CD4-positive, alpha-beta T cell treated with Interleukin-17A for 4 hours (primary cell): ENCODE measurements at places on chromosomes 2 and 18.

DNA sequence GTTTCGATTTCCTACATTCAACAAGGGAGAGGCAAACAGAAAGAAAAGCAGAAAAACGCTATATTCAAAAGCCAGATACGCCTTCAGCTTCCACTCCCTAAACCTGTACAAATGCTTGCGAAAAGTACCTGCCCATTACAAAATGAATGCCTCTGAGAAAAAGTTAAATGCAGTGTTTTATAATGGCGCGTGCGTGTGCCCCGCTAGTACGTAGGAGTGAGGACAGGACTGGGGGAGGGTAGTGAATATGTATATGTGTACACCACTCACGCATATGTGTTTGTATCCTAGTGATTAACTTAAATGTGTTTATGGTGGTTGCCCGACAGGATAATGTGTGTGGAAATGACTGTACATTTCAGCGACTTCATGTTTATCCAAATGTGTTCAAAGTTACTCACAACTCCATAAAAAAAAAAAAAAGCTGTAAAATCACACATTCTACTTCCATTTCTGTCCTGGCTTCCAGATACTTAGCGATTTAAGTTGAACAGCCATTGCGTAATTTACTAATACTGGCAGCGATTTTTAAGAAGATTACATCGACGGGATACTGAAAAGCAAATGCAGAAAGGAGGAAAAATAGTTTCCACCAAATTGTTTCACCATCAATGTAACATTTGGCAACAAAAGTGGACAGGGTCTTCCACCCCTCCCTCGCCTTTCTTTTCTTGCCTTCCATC, 1.3 kb downstream of the NEUROD1 start:
- DNase-seq = no peak

- DNase-seq = no peak
Observed at GRCh38 chr2:80058562-80058961, 246.0 kb downstream of the LRRTM1 start.

- DNase-seq = no peak
Observed at GRCh38 chr2:233772583-233772982, 5.5 kb upstream of the MROH2A start.

DNA sequence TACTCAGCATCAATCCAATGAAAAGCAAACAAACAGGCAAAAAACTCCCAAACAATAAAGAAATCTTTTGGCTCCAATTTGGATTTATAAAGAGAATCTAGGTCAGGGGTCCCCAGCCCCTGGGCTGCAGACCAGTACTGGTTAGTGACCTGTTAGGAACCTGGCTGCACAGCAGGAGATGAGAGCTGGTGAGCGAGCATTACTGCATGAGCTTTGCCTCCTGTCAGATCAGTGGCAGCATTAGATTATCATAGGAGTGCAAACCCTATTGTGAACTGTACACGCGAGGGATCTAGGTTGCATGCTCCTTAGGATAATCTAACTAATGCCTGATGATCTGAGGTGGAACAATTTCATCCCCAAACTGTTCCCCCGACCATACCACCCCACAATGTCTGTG, 102.2 kb downstream of the KIAA1328 start:
- no peak for DNase-seq

DNA sequence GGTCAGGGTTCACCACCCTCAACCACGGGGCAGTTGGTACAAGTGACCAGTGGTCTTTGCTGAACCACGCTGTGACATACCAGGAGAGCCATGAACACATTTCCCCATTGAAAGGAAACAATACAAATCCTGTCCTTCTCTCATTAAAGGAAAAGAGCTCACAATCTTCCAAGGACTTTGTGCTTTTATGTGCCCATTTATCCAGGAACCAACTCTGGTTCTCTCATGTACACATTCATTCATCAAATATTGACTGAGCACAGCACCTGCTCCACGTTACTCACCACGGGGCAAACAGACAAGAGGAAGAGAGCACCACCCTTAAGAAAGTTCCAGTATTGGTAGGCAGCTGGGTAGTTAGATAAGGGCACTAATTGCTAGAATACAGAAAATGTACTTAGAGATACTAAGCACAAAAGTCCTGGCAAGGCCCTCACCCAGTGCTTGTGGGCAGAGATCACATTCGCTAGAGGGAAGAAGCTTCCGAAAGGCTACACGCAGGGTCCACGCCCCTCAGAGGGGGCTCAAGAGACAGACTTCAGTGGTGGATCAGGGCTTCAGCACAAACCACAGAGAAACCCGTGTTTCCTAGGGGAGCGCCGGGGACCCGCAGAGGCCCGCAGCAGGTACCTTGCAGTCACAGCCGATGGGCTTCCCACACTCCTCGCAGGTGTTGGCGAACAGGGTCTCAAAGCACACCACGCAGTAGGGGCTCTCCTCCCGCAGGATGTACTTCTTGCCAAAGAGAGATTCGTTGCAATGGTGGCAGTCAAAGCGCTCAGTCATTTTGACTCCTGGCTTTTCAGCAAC, 12.9 kb downstream of the FHL2 start:
- DNase-seq = no peak

DNA sequence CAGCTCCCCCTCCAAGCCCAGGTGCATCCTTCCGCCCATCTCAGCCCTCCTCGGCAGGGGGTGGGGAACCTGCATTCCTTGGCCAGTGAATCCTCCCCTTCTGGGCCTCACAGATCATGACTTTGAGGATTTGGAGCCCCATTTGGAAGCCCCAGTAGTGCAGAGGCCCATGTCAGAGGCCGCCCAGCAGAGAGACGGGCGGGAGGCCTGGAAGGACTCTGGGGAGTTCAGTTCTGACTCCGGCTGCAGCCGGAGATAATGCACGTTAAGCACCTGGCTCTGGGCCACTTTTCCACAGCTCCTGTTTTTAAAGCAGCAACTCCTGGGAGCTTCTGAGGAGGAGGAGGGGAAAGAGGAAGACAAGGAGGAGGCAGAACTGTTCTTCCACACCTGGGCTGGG, 14.9 kb downstream of the ATOH8 start:
- no peak for DNase-seq

DNA sequence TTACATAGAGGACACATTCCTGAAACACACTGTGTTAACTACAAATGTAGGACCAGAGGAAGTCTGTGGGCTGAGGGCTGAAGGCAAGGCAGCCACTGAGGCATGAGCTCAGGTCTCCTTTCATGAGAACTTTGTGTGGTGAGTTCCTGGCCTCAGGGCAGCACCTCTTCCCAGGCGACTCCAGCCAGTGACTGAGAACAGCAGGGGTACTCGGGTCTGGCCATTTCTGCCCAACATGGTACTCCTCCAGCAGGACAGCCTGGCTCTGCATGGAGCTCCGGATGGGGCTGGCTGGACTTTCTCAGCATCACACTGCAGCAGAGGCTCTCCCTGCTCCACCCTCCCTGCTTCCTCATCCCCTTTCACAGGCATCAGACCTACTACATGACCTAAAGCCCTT, 125.5 kb upstream of the SPATS2L start:
- DNase-seq = no peak

DNA sequence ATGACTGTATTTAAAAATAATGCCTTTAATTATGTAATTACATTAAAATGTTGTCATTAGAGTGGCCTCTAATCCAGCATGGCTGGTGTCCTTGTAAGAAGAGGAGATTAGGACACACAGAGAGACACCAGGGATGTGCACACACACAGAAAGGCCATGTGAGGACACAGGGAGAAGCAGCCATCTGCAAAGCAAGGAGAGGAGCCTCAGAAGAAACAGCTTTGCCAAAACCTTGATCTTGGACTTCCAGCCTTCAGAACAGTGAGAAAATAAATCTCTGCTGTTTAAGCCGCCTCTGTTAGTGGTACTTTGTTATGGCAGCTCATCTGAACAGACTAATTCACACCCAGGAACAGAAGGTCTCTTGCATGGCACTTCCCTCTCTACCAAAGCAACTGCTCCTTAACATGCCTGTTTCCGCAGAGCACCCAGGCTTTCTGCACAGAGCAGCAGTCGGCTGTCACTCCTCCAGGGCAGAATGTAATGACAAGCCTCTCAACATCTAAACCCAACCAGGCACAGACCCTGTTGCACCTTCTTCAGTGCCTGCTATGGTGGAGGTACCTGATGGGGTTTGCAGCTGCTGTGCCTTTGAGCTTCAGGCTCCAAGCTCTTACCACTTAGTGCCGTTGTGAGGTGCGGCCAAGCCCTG, 377.7 kb downstream of the TDRD15 start:
- DNase-seq = no peak

DNA sequence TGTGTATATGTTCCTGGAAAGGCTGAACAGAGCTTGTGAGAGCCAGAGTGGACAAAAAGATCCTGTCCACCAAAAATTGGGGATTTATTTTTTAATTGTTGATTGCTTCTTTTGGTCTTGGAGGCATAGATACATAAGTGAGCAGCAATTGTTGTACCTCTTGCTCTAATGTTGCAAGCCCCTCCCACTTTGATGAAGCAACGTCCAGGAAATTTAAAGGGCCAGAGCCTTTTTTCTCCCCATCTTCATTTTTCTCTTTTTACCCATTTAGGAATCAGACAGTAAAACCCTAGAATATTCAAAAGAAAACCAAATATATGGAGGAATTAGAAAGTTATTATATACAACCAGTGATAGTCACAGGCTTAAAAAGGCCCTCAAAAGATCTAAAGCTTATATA, 871.8 kb upstream of the NRXN1 start:
- DNase-seq = no peak

- DNase-seq = no peak
Observed at GRCh38 chr2:195094330-195094729, 562.7 kb upstream of the SLC39A10 start.

DNA sequence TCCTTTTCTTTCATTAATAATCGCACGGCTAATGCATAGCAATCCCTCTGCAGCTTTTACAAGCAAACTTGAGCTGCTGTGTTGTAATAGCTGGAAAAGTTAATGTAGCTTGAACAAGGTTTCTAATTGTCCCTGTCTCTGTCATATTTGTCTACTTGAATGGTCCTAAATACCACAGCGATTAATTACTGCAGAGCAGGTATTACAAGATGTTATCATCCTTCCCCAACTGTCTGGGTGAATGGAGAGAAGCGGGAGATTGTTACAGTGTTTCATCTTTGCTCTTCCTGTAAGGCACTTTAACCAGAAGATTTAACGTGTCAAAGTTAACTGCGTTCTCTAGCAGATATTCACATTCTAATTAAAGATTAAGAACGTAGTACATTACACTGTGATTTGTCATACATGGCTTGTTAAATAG, 422.2 kb upstream of the POU3F3 start:
- no peak for DNase-seq

DNA sequence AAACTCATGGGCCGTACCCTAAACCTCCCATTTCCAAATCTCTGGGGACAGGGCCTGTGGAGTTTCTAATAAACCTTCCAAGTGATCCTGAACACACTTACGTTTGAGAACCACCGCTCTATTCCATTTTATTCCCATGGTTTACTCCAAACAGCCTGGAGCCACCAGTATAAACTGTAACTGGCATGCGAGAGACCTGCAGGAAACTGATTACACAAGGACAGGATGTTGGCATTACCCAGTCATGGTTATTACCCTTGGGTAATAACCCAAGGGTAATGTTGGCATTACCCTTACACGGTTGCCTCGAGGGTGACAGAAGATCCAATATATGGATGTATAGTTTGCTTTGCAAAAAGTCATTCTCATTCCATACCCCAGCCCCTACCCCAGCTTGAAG, 37.0 kb upstream of the YPEL5 start:
- no peak for DNase-seq

- no peak for DNase-seq
Observed at GRCh38 chr2:39733070-39733674, 45.9 kb downstream of the THUMPD2 start.

GRCh38 chr18:3713166-3713565, 263.2 kb downstream of the TGIF1 start:
- DNase-seq = no peak

GRCh38 chr2:38524580-38524979, 78.1 kb downstream of the HNRNPLL start:
- no peak for DNase-seq

- DNase-seq = peak; percentile 73
Observed at GRCh38 chr18:13216092-13216582, 2.4 kb upstream of the LDLRAD4 start.

- DNase-seq = no peak
Observed at GRCh38 chr2:187617905-187618304, 63.7 kb upstream of the TFPI start.

GRCh38 chr2:64291181-64291580, 147.0 kb upstream of the PELI1 start:
- DNase-seq = no peak

DNA sequence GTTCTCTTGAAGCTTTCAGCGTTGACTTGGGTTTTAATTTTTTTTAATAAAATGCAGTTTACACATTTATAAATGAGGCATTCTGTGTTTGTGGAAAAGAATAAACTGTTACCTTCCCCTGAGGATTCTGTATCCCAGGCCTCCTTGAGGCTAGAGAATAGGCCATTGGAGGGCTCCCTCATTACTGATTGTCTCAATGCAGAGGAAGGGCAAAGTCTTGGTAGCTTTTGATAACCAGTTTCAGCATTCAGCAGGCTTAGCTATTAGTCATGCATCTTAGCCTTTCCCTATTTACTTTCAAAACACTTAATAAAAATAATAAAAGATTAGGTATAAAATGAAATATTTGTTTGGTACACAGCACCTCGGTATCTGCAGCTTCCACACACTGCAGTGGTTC, 58.1 kb upstream of the OTX1 start:
- no peak for DNase-seq

GRCh38 chr2:174009488-174010223, 44.5 kb upstream of the SP3 start:
- DNase-seq = no peak

- DNase-seq = no peak
Observed at GRCh38 chr2:69544951-69545350, 98.6 kb downstream of the AAK1 start.

DNA sequence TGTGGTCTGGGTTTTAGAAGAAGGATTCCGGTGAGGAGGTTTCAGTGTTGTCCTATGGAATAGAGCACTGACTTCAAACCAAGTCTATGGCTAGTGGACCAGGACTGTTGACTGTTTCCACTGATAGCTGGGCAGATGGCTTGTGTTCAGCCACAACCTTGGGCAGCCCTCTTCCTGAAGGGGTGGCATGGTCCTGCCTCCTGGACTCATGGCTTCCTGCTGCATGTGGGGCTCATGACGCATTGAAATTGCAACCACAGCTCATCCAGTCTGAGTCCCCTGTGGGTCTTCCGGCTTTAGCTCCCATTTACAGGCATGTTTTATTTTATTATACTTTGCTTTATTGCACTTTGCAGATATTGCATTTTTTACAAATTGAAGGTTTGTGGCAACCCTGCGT, 105.0 kb downstream of the B3GNT2 start:
- no peak for DNase-seq

DNA sequence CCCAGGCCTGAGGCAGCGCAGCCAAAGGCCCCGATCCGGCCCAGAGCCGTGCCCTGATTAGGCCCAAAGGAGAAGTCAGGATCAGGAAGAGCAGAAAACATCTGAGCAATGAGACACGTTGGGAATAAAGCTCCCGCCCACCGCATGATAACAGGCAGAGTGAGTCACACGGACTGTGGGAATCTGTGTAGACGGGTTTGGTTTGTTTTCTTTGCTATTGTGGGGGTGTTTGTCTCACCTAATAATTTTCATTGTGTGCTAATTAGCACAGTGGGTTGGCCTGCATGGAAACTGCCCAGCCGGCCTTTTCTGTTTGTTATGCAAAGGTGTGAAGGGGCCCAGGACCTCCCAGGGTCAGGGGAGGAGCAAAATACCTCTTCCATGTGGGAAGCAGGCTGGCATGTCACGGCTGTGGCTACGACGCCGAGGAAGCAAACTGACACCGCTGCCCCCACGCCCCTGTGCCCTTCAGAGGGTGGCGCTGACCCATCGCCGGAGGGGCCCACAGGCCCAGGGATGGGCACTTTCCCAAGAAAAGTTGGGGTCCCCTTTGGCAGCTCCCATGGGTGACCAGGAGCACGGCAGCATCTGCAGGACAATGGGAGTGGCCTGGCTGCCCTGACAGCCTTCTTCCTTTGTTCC, 68.4 kb upstream of the CTDP1 start:
- DNase-seq = no peak
